ENCODE measurements at places on chromosomes 4 and X. TPM values are rescaled to one million over a fixed set of nuclear protein-coding genes. Genes with fewer than 3 reads are reported as not detected.

GEMIN8 gene
- 14.6 TPM for total RNA-seq

MAGEB10 gene
- total RNA-seq = not detected

- DNase-seq = no peak
Measured at GRCh38 chr4:81876106-81876505, 404.4 kb upstream of the RASGEF1B start.

- no peak for DNase-seq
Measured at GRCh38 chr4:140130677-140131076, 23.3 kb downstream of the MAML3 start.

DNA sequence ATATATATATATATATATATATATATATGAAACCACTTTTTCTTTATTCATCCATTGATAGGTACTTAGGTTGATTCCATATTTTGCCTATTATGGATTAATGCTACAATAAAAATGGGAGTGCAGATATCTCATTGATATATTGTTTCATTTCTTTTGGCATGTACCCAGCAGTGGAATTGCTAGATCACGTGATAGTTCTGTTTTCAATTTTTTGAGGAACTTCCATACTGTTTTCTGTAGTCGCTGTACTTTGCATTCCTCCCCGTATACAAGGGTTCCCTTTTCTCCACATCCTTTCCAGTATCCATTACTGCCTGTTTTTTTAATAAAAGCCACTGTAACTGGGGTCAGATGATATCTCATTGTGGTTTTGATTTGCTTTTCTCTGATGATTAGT, 124.6 kb downstream of the GABRB1 start:
- DNase-seq = no peak

GRCh38 chr4:103410386-103410785, 212.2 kb upstream of the CENPE start:
- DNase-seq = no peak

TXLNG gene
- 8.6 TPM for total RNA-seq

DNA sequence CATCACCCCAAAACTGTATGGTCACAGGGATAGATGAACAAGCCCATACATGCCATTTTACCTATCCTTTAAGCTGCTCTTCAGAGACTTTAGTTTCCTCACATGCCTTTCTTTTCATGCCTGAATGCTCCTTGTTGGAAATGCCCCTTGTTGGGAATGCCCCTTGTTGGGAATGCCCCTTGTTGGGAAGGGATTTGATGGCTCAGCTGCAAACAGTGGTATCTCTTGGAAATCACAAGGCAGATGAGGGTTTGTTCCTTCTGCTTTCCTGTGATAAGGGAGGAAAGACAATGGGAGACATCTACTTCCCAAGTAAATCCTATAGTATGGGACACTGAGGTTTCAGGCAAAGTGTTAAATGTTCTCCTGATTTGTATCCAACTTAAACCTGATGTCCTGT, 11.5 kb downstream of the CXCL2 start:
- DNase-seq = no peak

DNA sequence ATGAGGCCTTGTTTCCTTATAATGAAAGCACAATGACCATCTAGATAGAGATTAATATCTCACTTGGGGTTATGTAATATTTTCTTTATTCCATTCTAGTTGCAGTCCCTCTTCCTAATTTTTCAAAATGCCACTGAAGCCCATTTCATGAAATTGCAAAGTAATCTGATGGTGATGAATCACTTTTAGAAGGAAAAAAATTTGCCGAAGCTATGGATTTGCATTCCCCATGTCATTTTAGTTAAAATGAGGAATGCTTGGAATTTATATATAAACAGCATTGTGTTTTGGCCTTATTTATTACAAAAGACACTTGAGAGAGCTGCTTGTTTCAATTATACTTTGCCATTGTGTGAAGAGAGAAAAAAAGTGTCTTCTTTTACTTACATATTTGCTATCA, 241.7 kb upstream of the TEX13A start:
- DNase-seq = no peak

TLR3 gene
- 7.7 TPM for total RNA-seq

SMARCA1 gene
- total RNA-seq = 10.7 TPM

- DNase-seq = peak; percentile 94
Measured at GRCh38 chr4:176778491-176778890, 14.2 kb downstream of the VEGFC start.

DNA sequence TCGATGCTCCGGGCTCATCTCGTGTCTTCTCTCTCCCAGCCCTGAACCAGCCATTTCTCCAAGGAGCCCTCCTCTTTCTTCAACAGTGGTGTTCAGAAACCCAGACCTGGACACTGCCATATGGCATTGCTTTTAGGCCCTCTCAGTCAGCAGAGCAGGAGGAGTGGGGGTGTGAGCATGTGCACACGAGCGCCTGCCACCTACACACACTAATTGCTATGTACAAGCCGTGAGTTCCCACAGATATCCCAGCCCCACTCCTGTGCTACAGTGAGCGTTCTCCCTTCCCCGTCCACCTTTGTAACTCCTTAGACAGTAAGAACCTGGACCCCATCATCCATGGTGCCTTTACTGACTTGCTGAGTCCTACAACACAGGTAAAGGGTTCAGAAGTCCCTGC, 53.8 kb downstream of the TNIP2 start:
- no peak for DNase-seq

DNA sequence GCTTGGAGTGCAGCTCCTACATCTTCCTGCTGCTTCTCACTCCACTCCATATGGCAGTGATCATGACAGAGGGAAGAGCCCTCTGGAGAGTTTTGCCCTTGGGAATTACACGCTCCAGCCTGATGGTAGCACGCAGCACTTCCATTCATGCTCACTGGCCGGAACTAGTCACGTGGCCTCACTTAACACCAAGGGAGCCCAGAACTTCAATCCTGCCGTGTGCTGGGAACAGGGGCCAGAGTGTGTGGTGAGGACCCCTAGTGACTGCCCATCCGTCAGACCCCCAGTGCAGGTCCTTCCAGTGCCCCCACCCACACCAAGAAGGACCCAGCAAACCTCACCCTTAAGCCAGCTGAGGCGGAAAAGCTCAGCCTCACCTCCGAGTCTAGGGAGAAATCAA, 230.7 kb downstream of the EVC2 start:
- DNase-seq = no peak

- DNase-seq = no peak
Measured at GRCh38 chrX:28581522-28581921, 5.7 kb upstream of the IL1RAPL1 start.

DNA sequence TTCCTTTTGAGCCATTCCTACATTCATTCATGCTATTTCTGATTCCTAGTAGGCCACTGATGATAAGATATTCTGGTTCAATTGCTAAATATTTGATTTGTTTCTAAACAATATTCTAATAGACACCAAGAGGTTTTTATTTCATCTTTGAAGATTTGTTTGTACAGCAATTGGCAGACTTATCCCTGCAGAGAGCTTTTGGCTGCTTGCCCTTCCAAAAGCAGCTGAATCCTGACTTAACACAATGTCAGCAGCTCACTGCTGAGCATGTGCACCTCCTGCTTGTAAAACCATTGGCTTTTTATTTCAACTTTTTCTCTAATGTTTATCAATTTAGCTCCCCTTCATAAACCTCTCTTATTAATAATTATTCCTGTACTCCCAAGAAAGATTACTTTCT, 45.3 kb downstream of the MMRN1 start:
- DNase-seq = peak; percentile 23

P2RY4 gene
- not detected for total RNA-seq

- peak; percentile 96 for DNase-seq
Measured at GRCh38 chr4:72525938-72526337, 43.1 kb downstream of the ADAMTS3 start.

GRCh38 chr4:69104719-69105275, 8.5 kb downstream of the UGT2B7 start:
- no peak for DNase-seq

All from MG63 (cell line).